NCI-H510A (cell line): ENCODE measurements at places on chromosomes 13 and 19.
A peak's percentile ranks its signal among the peaks of the same experiment; 100 is the strongest.

DNA sequence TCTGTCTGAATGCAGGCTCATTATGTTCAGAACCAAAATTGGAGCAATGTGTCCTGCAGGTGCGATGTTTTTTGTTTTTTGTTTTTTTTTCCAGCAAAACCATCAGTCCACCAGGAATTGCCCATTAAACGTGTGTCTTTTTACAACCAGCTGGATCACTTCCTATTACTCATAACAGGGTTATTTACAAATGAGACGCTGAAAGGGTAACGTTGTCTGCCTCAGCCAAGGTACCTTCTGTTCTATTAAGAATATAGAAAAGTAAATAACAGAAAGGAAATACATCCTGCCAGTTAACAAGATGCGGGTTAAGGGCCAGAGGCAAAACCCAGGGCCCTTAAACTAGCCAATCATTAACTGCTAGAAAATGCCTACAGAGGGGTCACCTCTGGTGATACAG, 590.4 kb downstream of the TBC1D4 start:
- no peak for DNase-seq

- no peak for DNase-seq
Observed at GRCh38 chr13:40187841-40188591, 478.4 kb downstream of the FOXO1 start.

DNA sequence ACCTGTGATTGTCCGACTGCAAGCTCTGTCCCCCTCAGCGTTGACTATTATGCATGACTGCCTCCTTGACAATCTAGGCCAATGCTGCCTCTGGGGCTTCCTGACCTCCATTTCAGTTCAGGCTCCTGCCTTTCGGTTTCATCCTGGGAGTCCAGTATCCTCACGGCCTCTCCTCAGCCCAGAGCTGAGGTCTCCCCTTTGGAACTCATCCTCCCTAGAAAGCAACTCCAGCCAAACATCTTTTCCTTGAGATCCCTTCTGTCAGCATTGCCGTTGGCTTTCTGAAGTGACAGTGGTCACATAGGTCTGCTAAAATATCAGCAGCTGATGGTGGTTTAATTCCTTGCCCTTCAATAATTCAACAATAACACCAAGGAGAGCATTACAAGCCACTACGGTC, 519.1 kb upstream of the NBEA start:
- DNase-seq: no peak

DNA sequence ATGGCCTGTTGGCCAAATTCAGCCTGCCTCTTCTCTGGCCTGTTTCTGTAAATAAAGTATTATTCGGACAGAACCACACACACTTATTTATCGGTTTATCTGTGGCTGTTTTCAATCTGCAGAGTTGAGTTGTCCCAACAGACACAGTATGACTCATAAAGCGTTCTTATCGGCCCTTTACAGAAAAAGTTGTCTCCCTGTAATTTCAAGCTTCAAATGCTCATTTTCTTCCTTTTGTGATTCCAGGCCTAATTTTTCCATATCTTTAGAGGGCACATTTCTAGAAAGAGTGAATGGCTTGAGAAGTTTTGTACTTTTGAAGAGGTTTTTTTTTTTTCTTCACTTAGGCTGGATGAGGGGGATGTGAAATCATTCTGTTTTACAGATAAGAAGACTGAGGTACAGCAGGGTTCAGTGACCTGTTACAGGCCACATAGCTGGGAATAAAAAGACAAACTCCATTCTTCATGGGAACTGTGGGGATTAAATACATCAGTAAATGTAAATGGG, 440.9 kb downstream of the TSHZ3 start:
- DNase-seq: no peak

- DNase-seq: no peak
Observed at GRCh38 chr19:45587873-45588272, 3.3 kb upstream of the OPA3 start.

GRCh38 chr13:99507054-99507453, 5.8 kb downstream of the TM9SF2 start:
- no peak for DNase-seq

DNA sequence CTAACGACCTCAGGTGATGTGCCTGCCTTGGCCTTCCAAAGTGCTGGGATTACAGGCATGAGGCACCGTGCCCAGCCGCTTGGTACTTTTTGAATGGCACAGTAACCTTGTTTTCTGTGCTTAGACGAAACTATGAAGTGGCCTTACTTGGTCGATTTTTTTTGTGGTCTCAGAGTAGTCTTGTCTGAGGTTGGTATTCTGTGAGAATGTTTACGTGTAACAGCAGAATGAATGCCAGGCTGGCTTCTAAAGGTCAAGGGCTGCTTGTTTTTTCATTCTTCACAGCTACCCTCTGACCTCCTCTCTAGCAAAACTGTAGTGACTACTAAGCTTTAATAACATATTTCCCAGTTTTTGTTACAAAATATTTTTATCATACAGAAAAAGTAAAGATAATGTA, 313.3 kb downstream of the GPC6 start:
- no peak for DNase-seq

DNA sequence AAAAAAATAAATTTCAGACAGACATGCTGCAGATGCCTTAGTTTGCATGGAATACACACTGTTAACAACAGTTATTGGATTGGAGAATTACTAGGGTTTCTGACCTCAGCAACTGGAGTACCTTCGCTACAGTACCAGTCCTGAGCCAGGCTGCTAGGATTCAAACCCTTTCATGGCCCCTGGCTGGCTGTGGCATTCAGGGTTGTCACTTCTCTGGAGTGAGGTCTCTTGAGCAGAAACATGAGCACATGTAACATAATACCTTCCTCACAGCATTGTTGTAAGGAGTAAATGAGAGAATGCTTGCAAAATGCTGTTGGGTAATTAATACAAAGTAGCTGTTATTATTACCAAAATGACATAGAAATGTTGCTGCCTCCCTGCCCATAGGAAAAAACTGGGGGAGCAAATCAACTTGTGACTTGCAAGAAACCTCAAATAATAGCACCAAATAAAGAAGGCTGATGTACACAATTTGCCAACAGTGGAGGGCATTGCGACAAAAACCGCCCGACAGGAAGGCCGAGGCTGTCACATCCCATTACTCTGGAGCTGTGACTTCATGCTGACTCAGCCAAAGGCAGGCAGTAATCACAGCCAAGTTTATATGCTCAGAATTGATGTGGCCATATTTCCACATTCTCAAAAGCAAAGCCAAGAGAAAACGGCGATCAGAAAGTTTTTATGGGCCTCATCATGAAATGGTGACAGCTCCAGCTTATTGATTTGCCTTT, 100.4 kb downstream of the RFC3 start:
- DNase-seq: peak; percentile 1

GRCh38 chr19:49682274-49682673, 5.2 kb downstream of the PRMT1 start:
- DNase-seq: no peak

GRCh38 chr13:91148098-91148497, 199.4 kb upstream of the MIR17HG start:
- DNase-seq: no peak

- no peak for DNase-seq
Observed at GRCh38 chr13:32362574-32362973, 47.3 kb downstream of the BRCA2 start.

GRCh38 chr13:40285634-40286033, 380.8 kb downstream of the FOXO1 start:
- no peak for DNase-seq

GRCh38 chr13:25179832-25180774, 8.0 kb upstream of the AMER2 start:
- DNase-seq: no peak

- no peak for DNase-seq
Observed at GRCh38 chr13:97194479-97194878, 27.7 kb upstream of the MBNL2 start.

DNA sequence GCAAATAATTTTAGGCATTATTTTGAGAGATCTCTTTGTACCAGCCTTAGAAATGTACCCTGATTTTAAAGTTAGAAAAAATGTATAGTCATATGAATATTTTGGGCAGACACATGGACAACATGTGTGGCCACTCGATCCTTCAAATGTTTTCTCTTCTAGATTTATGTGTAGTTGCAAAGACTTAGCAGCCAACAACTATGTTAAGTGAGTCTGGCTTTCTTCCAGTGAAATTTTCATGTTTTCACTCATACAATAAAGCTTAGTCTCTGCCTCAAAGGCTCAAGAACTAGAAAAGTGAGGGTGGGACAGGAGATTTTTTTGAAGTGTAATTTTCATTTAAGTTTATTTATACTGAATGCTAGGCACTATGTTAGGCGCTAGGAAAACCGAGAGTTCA, 207.7 kb upstream of the DACH1 start:
- no peak for DNase-seq

DNA sequence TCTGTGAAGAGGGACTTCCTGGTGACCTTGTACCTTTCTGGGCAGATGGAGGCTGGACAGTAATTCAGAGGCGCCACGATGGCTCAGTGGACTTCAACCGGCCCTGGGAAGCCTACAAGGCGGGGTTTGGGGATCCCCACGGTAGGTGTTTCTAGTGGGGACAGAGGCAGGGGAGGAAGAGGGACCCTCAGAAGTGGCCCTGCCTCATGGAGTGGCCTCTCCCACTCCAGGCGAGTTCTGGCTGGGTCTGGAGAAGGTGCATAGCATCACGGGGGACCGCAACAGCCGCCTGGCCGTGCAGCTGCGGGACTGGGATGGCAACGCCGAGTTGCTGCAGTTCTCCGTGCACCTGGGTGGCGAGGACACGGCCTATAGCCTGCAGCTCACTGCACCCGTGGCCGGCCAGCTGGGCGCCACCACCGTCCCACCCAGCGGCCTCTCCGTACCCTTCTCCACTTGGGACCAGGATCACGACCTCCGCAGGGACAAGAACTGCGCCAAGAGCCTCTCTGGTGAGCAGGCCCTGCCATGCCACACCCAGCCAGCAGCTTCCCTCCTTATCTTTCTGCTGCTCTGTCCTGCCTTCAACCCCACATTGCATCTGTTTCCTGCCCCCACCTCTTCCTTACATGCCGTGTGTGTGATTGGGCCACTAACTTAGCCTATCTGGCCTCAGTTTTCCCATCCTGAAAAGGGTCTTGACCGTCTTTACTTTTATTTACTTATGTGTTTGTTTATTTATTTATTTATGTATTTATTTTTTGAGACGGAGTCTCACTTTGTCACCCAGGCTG, 7.3 kb downstream of the ANGPTL4 start:
- DNase-seq: no peak

DNA sequence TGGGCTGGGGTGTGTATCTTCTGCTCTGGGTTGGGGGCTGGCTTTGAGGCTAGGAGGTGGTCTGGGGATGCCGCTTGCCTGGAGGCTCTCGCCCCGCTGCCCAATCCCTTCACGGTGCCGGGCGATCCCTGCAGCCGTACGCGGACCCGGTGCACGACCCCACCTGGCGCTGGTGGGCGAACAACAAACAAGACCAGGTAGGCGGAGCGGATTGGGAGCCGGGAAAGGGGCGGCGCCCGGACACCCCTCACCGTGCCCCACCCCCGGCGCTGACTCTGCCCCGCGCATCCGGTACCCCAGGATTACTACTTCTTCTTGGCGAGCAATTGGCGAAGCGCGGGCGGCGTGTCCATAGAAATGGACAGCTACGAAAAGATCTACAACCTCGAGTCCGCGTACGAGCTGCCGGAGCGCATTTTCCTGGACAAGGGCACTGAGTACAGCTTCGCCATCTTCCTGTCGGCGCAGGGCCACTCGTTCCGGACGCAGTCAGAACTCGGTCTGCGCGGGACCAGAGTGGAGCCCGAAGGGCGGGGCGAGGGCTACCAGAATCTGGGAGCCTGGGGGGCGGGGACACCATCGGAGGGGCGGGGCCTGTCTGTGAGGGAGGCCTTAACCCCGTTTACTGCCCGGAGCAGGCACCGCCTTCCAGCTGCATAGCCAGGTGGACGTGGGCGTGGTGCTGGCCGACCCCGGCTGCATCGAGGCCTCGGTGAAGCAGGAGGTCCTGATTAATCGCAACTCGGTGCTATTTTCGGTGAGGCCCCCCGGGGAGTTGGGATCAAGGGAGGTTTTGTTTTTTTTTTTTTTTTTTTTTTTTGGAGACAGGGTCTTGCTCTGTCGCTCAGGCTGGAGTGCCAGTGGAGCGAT, 12.1 kb upstream of the PSMD8 start:
- DNase-seq: peak; percentile 78
